Ovary (tissue), 10 donors: ENCODE measurements at places on chromosomes 5 and 9.

DNA sequence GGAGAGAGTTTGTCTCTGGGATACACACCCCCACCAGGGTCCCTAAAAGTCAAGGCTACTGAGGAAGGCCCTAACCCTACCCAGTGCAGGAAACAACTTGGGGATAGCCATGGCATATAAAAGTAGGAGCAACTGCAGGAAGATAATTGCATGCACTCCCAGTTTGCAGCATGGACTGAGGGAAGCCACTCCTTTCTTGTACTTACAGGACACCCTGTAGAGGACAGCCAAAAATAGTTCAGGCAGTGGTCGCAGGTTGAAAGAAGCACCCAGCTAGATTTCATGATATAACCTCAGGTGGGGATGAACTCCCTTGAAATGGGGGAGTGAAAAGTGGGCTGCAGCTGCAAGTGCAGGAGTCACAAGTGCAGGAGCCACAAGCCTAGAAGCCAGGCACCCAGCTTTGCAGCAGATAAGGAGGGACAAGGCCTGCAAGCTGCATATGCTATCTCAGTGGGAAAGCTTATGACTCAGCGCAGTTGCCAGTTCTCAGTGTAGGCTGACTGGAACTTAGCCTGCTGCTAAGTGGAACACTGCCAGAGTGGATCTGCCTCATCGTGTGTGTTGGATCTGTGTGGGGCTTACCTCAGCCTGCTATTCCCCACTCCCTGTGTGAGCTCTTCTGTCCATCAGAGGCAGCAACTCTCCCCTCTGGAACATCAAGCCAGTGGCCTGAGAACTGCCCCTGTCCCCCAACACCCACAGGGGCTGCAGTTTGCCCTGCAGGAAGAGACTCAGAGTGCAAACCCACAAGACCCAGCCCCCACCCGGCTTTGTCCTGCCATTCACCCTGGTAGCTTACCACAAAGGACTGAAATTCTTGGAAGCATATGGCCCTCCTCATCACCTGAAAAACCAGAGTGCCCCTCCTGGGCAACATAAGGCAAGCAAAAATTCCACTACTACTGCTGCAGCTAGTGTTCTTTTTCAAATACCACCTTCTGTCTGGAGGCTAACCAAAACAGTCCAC is 42.7 kb downstream of the CYLC2 start:
- no peak overlapping the region for H3K4me3 ChIP-seq
- H3K27ac ChIP-seq: no peak overlapping the region
- no peak for DNase-seq
- no peaks in the 10 kb centered on the region for H3K36me3 ChIP-seq

GRCh38 chr5:104526866-104527265 is 964.3 kb upstream of the NUDT12 start:
- no peaks in the 10 kb centered on the region for H3K36me3 ChIP-seq
- no peak overlapping the region for H3K4me3 ChIP-seq
- DNase-seq: no peak
- H3K4me1 ChIP-seq: no peaks in the 10 kb centered on the region

- H3K4me3 ChIP-seq: no peak overlapping the region
- no peak overlapping the region for H3K27ac ChIP-seq
- H3K4me1 ChIP-seq: no peaks in the 10 kb centered on the region
- H3K36me3 ChIP-seq: no peaks in the 10 kb centered on the region
- no peak for DNase-seq
Observed at GRCh38 chr5:170067152-170067551, 38.5 kb upstream of the FOXI1 start.

DNA sequence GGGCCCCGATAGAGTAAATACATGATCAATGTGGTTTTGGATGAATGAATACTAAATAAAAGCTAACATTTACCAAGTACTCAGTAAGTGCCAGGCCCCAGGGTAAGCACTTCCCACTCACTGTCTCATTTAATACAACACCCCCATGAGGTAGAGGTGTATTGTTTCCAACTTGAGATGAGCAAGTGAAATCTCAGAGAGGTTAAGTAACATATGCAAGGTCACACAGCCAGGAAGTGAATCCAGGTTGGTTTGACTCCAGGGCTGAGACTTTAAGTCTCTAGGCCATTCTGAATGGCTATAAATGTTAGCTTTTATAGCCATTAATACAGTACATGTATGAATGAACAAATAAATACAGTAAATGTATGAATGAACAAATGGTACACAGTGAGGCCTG is 39.4 kb downstream of the LHX2 start:
- no peak overlapping the region for H3K4me3 ChIP-seq
- H3K27ac ChIP-seq: no peak overlapping the region
- peaks cover under 1% of the 10 kb centered on the region for H3K4me1 ChIP-seq
- no peak for DNase-seq
- H3K27me3 ChIP-seq: no peaks in the 10 kb centered on the region
- no peaks in the 10 kb centered on the region for H3K36me3 ChIP-seq

- no peaks in the 10 kb centered on the region for H3K27me3 ChIP-seq
- no peaks in the 10 kb centered on the region for H3K36me3 ChIP-seq
Observed at GRCh38 chr5:158369241-158369640, 510.3 kb upstream of the CLINT1 start.

GRCh38 chr5:24397601-24398000 is 247.2 kb downstream of the CDH10 start:
- no peaks in the 10 kb centered on the region for H3K27me3 ChIP-seq
- no peak for DNase-seq
- no peaks in the 10 kb centered on the region for H3K4me1 ChIP-seq
- no peak overlapping the region for H3K27ac ChIP-seq
- H3K4me3 ChIP-seq: no peak overlapping the region
- H3K36me3 ChIP-seq: no peaks in the 10 kb centered on the region

DNA sequence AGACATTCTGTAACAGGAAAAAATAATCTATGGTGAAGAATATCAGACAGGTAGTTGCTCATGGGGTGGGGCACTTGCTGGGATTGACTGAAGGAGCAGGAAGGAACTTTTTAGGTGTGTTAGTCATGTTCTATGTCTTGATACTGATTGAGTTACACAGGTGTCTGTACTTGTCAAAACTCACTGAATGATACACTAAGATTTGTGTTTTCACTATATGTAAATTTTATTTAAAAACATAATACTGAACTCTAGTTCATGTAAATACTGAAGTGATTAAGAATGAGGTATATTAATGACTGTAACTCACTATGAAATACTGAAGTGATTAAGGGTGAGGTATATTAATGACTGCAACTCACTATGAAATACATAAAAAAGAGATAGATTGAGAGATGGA is 28.5 kb downstream of the IL6ST start:
- H3K4me3 ChIP-seq: no peak overlapping the region
- no peaks in the 10 kb centered on the region for H3K4me1 ChIP-seq
- no peaks in the 10 kb centered on the region for H3K27me3 ChIP-seq
- DNase-seq: no peak
- no peaks in the 10 kb centered on the region for H3K36me3 ChIP-seq

DNA sequence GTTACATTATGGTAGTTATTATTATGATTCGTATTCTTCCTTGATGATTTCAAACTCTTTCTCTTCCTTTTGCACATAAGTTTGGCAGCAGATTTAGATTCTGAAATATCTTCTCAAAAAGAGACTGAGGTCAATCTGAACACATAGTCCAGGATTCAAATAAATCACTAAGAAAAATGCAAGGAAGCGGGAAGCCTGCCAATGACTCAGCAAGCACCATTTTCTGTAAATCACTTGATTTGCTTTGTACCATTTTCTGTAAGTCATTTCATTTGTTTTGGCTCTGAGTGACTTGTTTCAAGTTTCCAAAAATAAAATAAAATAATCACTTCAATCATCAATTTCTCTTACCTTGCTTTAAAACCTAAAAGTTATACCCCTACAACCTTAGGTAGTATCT is 24.6 kb upstream of the GLIS3 start:
- H3K36me3 ChIP-seq: no peaks in the 10 kb centered on the region
- H3K4me3 ChIP-seq: no peak overlapping the region
- H3K27me3 ChIP-seq: no peaks in the 10 kb centered on the region
- no peak for DNase-seq

- no peaks in the 10 kb centered on the region for H3K36me3 ChIP-seq
- no peak overlapping the region for H3K4me3 ChIP-seq
- no peak for DNase-seq
- no peaks in the 10 kb centered on the region for H3K27me3 ChIP-seq
- H3K4me1 ChIP-seq: no peaks in the 10 kb centered on the region
Observed at GRCh38 chr9:130948266-130948665, 9.2 kb upstream of the FIBCD1 start.

DNA sequence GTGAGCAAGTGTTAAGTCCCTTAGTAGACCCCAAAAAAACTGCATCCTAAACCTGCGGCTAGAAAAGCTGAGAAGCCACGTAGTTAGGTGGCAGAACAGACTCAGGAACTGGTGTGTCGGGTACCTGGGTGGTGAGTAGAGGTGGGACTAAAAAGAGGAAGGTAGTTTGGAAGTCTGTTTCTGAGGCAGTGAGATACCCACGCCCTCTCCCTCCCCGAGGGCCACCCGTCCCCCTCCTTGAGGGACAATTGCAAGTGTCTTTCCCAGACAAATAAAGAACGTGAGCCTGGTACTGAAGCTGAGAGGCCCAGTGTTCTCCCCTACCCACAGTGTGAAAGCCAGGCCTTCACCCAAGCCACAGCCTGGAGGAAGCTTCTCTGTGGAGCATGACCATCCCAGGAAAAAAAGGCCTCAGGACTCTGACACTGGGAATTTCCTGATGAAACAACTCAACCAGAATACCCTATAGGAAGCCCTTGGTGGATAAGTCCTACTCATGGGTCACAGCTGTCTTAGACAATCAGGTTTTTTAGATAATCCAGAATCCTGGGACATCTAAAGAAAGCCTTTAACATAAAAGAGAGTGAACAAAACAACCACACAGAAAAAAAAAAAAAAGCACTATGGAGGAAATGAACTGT is 7.0 kb upstream of the CD74 start:
- no peaks in the 10 kb centered on the region for H3K36me3 ChIP-seq
- DNase-seq: no peak
- no peak overlapping the region for H3K4me3 ChIP-seq
- H3K4me1 ChIP-seq: no peaks in the 10 kb centered on the region

DNA sequence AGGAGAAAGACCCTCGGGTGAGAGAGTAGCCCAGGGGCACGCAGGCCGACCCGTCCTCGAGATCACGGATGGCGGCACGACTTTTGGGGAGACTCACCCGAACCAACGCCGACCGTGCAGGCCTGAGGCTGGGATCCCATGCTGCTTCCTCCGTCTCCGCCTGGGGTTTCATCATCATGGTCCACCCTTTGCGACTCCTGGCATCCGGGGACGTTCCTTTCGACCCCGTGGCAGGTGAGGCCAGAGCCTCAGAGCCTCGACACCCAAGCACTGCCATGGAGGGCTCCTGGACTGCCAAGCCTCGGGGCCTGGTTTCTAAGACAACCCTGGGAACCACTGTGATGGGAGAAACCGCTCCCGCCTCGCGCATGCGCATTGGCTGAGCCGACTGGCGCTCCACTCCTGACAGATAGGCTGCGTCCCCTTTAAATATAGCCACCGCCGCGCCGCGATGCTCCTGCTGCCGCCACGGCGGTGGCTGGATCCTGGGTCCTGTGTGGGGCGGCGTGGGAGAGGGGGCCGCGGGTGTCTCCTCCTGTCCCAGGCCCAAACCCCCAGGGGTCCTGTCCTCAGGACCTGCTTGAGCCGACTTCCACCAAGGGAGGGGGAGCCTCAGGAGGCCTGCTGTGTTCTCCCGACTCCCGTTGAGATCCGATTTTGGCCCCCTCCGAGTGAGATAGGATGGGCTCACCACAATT is 481.6 kb downstream of the SPATA31A7 start:
- H3K27me3 ChIP-seq: no peaks in the 10 kb centered on the region
- no peaks in the 10 kb centered on the region for H3K36me3 ChIP-seq
- no peaks in the 10 kb centered on the region for H3K4me1 ChIP-seq
- H3K27ac ChIP-seq: no peak overlapping the region
- no peak for DNase-seq

- H3K27ac ChIP-seq: no peak overlapping the region
- peaks cover 14% of the 10 kb centered on the region for H3K4me1 ChIP-seq
- H3K4me3 ChIP-seq: peak overlapping the region; percentile 43
- no peaks in the 10 kb centered on the region for H3K36me3 ChIP-seq
- no peak for DNase-seq
- H3K27me3 ChIP-seq: no peaks in the 10 kb centered on the region
Observed at GRCh38 chr9:74498621-74499095, 1.5 kb downstream of the RORB start.

- no peak overlapping the region for H3K27ac ChIP-seq
- H3K27me3 ChIP-seq: no peaks in the 10 kb centered on the region
- no peak overlapping the region for H3K4me3 ChIP-seq
- no peak for DNase-seq
Observed at GRCh38 chr5:107631805-107632362, 38.9 kb downstream of the EFNA5 start.

DNA sequence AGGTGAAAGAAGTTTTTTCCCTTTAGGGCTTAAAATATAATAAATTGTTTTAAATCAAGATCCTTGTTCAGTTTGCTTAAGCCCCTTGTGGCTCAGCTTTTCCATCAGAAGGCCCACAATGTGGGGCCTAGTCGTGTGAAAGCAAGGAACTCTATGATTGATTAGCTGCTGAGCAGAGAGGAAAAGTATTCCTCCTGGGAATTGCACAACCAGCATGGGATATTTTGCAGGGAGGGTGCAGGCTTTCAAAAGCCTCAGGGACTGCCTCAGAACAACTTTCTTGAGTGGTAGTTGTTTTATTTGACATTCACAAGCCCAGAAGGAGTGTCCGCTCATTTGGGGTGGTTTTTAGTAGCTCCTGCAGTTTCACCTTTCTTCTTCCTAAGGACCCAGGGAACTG is 19.8 kb downstream of the TTC23L start:
- H3K27me3 ChIP-seq: no peaks in the 10 kb centered on the region
- DNase-seq: no peak
- H3K27ac ChIP-seq: no peak overlapping the region
- H3K36me3 ChIP-seq: no peaks in the 10 kb centered on the region
- H3K4me3 ChIP-seq: no peak overlapping the region

GRCh38 chr9:136352682-136353081 is 10.9 kb downstream of the DNLZ start:
- no peak overlapping the region for H3K27ac ChIP-seq
- peaks cover 3% of the 10 kb centered on the region for H3K4me1 ChIP-seq
- no peaks in the 10 kb centered on the region for H3K27me3 ChIP-seq
- no peaks in the 10 kb centered on the region for H3K36me3 ChIP-seq
- H3K4me3 ChIP-seq: no peak overlapping the region
- DNase-seq: no peak

- H3K4me1 ChIP-seq: peaks cover 6% of the 10 kb centered on the region
- no peak overlapping the region for H3K27ac ChIP-seq
- H3K36me3 ChIP-seq: no peaks in the 10 kb centered on the region
- no peak overlapping the region for H3K4me3 ChIP-seq
Observed at GRCh38 chr9:4929917-4930316, 55.2 kb upstream of the JAK2 start.

DNA sequence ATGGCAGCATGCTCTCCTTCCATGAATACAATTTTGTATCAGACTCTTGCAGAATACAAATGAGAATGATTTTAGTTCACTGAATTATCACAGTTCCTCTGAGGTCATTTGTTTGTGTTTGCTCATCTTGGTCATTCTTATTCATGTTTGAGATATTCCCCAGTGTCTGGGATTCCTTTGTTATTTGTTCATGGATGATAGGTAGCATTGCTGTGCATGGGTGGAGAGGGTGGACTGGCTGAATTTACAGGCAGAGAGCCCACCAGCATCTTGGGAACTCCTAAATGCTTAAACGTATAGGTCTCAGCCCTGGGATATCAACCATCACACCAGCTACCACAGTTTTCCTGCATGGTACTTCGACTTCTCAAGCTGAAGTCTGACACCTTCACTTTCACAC is 459.8 kb downstream of the CCDC171 start:
- H3K4me1 ChIP-seq: no peaks in the 10 kb centered on the region
- H3K36me3 ChIP-seq: no peaks in the 10 kb centered on the region
- H3K27ac ChIP-seq: no peak overlapping the region
- no peaks in the 10 kb centered on the region for H3K27me3 ChIP-seq

GRCh38 chr5:39055027-39055767 is 19.0 kb downstream of the RICTOR start:
- no peak for DNase-seq
- no peak overlapping the region for H3K4me3 ChIP-seq
- peaks cover 4% of the 10 kb centered on the region for H3K4me1 ChIP-seq
- H3K27ac ChIP-seq: no peak overlapping the region
- H3K36me3 ChIP-seq: no peaks in the 10 kb centered on the region
